ENCODE measurements at places on chromosomes 16 and 17.

DNA sequence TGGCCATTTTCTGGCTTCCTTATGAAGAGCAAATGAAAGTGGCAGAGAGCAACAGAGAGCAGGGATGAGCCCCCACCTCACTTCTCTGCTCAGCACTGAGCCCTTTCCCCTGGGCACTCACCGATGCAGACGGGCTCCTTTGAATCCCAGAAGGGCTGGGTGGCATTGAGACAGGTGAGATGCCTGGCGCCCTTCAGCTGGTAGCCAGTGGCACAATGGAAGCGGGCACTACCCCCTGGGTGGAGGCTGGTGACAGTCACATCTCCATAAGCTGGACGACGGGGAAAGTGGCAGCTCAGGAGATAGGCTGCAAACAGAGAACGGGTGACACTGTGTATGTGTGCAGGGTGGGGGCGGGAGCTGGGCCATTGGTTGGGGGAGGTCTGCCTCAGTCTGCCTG is 12.5 kb upstream of the PHF12 start:
- no peak for DNase-seq

DNA sequence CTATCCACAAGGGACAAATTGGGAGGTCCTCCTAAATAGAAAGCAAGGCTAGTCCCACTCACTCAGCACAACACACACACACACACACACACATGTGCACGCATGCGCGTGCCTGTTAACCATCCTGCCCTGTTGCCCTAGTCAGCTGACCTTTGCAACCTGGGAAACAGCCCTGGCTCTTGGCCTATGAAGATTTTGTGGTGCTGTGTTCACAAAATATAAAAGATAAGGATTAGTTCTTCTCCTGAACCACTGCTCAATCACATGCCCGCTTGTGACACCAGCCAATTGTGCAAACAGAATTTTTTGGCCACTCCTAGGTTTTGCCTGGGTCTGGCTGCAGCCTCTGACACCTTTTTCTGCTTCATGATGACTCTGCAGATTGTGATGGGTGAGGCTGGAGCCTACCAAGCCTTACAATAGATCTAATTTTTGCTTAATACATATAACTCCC is 3.3 kb upstream of the CES1 start:
- no peak for DNase-seq

DNA sequence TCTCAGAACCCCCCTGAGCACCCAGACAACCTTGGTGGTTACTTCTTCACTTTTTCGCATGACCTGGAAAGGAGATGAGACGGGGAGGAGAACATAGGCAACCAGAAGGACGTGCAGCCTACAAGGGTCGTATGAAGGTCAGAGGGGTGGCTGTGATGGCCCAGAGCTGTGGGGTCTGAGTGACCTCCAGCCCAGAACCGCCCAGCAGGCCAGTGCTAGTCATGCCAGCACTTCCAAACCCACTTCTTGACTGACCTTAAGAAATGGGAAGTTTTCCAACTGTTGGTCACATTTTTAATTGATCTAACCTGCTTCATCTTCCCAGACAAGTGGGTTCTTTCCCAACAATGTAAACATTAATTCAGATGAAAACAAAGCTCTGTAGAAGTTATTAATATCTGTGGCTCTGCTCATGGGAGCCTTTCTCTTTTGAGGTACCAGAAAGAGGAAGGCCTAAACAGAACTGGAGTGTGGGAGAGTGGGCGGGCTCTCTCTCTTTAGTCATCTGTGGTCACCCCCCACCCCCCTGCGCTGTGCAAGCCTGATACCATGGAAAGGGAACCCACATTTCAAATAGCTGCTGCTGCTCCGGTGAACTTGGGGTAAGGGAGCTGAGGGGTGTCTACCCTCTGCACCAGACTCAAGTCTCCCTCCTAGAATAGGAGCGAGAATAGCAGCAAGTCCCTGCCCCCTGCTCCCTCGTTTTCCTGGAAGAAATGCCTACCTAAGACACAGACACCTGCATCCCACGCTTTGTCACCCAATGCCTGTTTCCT is 101.6 kb downstream of the RAB11FIP4 start:
- DNase-seq = no peak

DNA sequence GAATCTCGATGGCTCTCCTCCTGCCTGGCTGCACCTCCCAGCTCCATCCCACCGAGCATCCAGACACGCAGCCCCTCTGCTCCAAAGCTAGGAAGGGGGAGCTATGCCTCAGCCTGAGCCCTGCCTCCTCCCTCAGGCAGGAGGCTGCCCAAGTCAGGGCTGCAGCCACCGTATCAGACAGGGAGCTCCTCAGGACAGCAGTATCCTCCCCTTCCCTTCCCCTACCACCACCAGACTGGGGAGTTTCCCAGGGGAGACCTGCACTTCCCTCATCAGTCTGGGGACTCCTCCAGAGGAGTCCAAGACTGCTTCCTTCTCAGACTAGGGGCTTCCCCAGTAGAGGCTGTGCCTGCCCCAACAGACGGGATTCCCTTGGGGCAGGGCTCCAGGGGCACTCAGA is 17.5 kb downstream of the TMEM132E start:
- no peak for DNase-seq

- no peak for DNase-seq
Observed at GRCh38 chr17:19457046-19457445, 46.0 kb downstream of the RNF112 start.

- DNase-seq = no peak
Observed at GRCh38 chr17:39828443-39828842, 35.7 kb downstream of the IKZF3 start.

GRCh38 chr17:33511670-33512069 is 218.6 kb upstream of the ASIC2 start:
- no peak for DNase-seq

- no peak for DNase-seq
Observed at GRCh38 chr17:13609941-13610340, 8.2 kb upstream of the HS3ST3A1 start.

DNA sequence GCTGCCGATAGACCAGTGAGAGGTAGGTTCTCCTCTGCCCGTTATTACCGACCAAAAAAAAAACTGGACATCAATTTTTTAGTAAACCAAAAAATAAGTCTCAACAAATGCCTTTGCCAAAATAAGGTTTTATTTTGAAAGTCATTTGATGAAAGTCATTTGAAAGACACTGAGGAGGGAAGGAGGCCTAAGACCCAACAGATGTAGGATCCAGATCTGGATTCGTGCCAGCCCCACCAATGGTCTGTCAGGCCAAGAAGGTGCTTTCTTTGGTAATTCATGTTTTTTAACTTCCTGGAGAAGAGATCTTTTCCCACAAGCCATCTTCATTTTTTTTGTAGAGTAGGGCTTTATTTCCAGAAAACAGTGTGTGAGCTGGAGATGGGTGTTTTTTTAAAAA is 18.1 kb downstream of the NTAN1 start:
- no peak for DNase-seq

DNA sequence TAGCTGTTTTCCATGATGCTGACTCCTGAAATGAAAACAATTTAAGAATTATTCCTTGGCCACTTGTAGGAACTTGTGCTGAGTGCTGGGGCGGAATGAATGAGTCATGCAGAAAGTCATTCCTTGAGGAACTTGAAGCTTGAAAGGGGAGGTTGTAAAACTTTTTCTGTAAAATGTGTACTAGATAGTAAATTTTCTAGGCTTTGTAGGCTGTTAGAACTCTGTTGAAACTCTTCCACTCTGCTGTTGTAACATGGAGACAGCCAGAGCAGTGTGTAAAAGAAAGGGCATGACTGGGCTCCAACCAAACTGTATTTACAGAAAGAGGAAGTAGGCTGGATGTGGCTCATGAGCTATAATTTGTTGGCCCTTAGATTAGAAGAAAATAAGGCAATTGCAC is 46.1 kb downstream of the ABCA8 start:
- DNase-seq = peak; percentile 35

GRCh38 chr17:48577946-48578615 is at the start of gene HOXB4:
Gene HOXB4, minus strand, starts transcription at chr17:48578350. Its CDS starts 31 bp downstream, at chr17:48578319.
- peak; percentile 28 for DNase-seq

DNA sequence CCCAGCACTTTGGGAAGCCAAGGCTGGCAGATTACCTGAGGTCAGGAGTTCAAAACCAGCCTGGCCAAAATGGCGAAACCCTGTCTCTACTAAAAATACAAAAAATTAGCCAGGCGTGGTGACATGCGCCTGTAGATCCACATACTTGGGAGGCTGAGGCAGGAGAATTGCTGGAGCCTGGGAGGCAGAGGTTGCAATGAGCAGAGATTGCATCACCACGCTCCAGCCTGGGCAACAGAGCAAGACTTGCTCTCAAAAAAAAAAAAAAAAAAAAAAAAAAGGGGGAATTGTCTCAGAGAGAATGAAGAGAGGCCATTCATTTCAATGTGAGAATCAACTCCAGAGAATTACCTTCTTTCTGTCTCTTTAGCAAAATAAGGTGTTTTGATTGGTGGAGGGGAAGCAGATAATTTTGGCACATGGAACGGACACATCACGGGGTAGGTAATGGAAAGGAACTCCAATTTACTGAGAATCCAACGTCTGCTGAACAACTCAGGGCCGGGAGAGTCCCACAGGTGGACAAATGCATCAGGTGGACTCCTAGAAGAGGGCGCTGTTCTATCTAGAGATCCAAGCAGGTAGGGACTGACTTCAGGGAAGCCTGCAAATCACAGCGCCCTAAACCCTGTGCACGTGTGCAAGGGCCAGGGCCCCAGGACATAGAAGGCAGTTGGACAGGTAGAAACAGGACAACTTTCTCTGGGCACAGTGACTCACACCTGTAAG is 77.5 kb downstream of the BMERB1 start:
- no peak for DNase-seq

DNA sequence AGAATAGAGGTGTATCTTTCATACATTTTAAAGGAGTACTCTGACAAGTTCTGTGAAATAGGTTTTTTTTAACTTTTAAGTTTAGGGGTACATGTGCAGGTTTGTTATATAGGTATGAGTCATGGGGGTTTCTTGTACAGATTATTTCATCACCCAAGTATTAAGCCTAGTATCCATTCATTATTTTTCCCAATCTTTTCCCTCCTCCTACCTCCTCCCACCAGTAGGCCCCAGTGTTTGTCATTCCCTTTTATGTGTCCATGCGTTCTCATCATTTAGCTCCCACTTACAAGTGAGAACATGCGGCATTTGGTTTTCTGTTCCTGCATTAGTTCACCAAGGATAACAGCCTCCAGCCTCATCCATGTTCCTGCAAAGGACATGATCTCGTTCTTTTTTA is 175.5 kb downstream of the CYB561 start:
- no peak for DNase-seq

GRCh38 chr16:27400751-27401620 is 988 bp upstream of the IL21R start:
- DNase-seq = no peak

- DNase-seq = no peak
Observed at GRCh38 chr16:49589544-49590031, 216.0 kb downstream of the C16orf78 start.

DNA sequence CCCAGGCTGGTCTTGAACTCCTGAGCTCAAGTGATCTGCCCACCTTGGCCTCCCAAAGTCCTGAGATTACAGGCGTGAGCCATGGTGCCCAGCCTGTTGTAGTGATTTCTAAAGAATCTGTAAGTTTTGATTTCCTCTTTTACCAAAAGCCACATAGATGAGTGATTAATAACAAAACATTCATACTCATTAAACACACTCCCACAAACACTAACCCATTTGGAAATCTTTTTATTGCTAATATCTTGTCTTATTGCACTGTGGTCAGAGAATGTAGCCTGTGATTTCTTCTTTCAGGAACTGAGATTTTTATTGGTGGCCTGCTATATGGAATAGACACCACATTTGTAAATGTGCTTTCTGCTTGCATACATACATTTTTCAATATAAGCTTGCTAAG is 31.6 kb downstream of the MYH10 start:
- DNase-seq = no peak

Data from SK-N-MC (cell line).